Astrocyte of the cerebellum (primary cell): ENCODE measurements at places on chromosomes 16 and 17.

DNA sequence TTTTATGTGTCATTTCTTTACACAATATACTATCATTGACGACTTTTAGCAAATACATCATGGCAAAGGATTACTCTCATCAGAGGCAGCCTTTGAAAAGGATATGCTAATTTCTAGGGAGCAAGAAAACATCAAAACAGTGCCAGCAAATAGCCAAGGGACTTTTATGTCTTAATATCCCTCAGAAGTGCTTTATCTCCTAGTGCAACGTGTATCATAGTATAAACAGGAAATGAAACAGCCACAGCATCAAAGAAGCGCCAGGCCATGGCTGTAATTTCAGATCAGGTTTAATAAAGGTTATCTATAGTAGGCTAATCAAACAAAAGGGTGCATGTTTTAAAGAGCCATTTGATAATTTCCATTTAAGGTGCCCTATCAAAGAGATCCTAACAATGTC is 159.9 kb downstream of the AXIN2 start:
- DNase-seq, result no peak

DNA sequence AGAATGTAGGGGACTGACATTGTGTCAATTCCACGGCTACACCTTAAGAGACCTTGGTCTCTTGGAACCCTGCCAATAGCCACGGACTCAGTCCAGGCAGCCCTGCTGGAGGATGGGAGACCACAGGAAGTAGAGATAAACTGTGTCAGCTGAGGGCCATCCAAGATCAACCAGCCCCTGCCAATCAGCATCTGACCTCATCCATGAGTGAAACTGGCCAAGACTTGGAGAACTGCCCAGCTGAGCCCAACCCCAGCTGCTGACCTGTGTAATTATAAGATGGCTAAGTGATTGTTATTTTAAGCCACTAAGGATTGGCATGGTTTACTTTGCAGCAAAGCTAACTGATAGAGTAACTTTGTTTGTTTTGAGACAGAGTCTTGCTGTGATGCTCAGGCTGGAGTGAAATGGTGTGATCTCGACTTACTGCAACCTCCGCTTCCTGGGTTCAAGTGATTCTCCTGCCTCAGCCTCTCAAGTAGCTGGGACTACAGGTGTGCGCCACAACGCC is 13.3 kb upstream of the YWHAE start:
- DNase-seq, result peak; percentile 39

- DNase-seq, result no peak
Observed at GRCh38 chr17:55664287-55664686, 58.4 kb downstream of the TMEM100 start.

DNA sequence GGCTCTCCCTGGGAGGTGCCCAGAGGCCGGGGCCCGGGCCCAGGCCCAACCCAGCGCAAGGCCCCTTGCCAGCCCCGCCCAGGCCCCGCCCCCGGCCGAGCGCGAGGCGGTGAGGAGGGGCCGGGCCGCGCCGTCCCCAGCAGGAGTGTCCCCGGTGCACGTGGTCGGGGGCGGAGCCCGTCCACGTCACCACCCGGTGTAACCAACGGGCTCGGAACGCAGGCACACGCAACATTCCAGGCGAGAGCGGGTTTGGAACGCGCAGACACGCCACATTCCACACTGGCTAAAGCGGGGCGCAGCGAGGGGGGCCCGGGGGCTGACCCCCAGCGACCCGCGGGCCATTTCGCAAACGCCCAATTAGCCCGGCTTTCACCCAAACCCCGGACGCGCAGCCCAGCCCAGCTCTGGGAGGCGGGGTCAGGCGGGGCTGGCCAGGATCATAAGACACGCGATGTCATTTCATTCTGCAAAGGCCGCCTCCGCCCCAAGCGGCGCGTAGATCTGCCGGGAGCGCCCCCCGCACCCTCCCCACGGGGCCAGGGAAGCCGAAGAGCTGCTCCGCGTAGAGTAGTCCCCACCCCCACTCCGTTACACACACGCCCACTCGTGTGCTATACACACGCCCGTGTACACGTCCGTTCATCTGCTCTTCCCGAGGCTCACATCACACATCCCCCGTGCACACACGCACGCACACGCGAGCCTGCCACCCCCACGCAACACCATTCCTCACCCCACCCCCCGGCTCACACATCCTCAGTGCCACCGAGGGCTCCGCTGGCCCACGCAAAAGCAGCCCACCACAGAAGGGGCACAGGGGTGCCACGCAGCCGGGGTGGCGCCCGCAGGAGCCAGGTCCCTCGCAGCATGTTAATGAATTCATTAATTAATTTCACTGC is 1.0 kb downstream of the MNT start:
- peak; percentile 76 for DNase-seq

DNA sequence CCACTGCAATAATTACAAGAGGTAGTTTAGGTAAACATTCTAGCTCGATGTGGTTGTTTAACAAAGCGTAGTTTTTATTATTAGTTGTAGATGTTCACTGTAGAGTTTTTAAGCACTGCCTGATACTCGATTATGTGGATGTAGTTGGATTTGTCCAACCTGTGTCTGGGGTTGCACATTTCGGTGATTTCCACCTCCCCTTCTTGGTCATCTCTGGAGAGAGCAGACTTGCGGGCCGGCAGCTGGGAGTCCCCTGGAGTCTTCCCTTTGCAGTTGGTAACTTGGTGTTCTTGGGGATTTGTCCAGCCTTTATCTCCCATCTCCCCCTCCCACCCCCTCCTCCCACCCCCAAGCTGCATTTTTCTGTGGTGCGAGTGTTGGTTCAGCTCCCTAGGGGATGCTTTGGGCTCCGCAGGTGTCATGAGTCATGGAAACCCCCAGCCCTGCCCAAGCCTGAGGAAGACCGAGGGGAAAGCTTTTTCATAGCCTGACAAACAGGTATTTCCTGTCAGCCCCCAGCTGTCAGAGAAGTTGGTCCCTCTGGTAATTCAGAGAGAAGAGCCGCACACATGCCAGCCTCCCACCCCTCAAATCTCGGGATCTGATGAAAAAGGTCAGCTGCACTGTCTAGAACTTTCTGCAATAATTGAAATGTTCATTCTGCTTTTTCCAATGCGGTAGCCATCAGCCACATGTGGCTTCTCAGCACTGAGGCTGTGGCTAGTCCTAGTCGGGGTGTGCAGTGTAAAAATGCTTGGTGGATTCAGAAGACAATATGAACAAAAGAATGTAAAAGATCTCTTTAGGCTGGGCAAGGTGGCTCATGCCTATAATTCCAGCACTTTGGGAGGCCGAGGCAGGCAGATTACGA is 50.3 kb downstream of the KSR1 start:
- DNase-seq, result peak; percentile 46

DNA sequence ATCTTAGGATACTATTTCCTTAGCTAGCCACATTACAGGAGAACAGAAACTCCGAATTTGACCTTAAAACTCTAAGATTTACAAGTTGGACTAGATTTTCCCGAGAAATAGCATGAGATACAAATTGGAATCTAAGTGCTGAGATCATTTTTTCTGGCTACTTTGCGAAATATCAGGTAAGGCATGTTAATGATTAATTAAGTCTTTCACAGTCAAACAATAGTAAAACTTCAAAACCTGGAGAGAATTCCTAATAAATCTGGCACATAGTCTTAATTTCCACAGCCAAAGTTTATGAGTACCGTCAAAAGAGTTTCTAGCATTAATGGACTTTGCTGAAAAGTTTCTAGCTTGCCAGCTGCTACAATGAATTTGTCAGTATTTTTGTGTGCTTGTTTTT is 379.5 kb upstream of the TOM1L1 start:
- no peak for DNase-seq

DNA sequence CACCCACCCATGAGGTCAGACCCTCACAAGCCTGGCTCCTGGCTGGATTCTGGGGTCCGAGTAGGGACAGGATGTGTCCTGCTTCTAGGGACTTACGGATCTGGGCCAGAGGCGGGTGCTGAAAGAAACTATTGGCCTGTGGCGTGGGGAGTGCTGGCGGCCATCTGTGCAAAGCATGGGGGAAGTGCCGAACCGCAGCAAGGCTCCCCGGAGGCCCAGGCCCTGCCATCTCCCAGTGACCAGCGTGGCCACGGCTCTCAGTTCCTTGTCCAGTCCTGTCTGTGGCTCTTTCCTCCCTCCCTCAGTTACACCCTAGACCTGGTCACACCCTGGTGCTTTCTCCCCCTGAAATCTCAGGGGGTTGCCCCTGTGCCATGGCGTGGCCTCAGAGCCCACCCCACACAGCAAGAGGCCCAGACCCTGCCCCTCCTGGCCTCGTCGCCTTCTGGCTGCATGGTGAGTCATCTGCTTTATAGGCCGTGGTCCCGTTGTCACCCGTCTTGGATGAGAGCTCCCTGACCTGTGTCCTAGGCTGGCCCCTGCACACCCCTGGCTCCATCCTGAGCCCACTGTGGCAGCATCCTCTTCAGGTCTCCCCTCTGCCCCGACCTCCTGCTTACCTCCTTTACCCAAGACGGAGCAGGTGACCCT is 54.5 kb downstream of the PRMT7 start:
- DNase-seq, result no peak

GRCh38 chr16:69412287-69412686 is 12.1 kb upstream of the CYB5B start:
- DNase-seq, result peak; percentile 34

DNA sequence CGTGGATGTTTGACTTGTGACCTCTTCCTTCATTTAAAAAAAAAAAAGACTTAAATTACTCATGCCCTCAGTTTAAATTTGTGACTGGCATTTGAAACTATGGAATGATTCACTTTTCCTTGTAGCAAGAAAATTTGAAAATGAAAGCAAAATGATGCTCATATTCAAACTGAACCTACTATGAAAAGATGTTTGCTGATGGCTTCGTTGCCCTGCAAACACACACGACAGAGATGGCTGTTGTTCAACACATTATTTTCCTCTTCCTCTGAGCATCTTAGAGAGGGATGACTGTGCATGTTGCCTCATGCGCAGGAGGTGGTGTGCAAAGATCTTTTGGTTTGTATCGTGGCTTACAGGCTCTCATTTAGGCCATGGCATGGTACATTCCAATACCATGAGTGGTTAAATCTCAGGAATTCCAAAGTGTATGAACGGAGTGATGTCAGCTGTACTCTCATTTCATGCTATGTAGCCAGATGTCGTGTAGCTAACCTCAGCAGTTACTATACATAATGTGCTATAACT is 164.5 kb downstream of the PRKCA start:
- DNase-seq, result peak; percentile 99

GRCh38 chr17:41680426-41681040 is 8.2 kb upstream of the EIF1 start:
- no peak for DNase-seq

DNA sequence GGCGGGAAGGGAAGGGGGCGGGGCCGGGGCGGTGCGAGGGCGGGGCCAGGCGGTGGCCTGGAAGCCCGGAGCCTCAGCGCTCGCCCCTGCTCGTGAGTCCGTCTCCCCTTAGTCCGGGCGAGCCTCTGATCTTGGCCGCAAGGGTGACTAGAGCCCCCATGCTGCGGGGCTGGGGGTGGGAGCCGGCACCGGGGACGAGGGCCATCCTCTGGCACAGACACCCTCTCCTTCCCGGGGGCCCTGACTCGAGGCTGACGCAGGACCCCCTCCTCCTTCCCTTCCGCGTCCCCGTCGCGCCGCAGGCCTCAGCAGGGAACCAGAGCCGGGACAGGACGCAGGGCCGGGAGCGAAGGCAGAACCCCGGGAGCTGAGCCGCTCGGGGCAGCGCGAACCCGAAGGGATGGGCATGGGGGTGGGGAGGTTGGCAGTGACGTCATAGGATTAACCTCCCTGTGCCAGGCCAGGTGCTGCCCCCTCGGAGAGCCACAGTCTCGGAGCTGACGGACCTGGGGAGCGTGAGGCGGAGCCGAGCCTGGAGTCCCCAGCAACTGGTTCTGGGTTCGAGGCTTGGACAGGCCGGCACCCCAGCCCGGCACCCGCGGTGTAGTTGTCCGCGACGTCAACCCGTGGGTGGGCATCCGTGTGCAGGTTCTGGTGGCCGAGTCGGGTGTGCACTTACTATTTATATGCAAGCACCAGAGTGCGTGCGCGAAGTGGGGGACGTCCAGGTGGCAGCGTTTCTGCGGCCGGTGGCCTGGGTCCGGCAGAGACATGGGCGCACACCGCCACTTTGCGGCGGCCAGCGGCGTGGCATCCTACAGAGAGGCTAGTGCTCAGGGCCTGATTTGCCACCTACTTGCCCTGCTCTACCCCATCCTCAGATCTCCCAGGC is 503 bp upstream of the PLCD3 start:
- no peak for DNase-seq
